Activated CD8-positive, alpha-beta memory T cell treated with anti-CD3 and anti-CD28 coated beads for 4 hours (primary cell): ENCODE measurements at places on chromosomes 3 and 15.

DNA sequence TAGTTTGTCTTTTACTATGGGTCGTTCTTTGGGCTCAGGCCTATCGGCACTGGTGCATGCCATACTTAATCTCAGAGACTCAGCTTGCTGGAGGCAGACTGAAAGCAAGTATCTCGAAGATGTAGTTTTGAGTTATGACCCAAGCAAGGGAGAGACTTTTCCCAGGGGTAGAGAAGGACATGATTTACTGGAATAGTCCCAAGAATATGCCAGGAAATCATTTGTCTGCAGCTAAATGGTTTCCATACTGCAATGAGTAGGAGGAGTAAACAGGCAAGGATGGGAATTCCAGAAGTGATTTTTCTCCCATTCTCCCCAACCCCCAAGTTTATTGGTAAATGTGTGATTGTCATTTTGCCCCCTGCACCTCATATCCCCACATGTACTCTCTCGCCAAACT, 35.4 kb upstream of the LACTB start:
- DNase-seq: no peak

GRCh38 chr3:42723219-42723618, 20.6 kb upstream of the HHATL start:
- DNase-seq: no peak

- DNase-seq: no peak
Observed at GRCh38 chr3:70919091-70919490, 606.7 kb upstream of the MDFIC2 start.

DNA sequence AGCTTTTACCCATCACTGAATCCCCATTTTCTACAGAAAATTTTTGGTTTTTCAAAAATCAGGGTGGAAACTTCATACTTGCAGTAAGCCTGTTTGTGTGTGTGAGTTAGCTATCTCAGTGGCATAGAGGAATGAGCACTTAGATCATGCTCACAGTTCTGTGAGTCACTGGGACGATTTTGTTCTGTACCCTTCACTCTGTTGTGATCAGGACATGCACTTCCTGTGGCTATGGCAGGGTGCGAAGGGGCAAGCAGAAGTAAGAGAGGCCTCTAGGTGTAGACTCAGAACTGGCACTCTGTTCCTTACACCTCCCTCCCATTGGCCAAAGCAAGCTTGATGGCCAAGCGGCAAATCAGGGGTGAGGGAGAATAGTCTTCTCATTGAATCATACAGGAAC, 11.6 kb downstream of the NIPA2 start:
- no peak for DNase-seq

GRCh38 chr15:51809457-51809856, 20.0 kb upstream of the TMOD3 start:
- DNase-seq: no peak
